HepG2 (cell line): ENCODE measurements at places on chromosomes 3 and 15. TPM values are rescaled to one million over a fixed set of nuclear protein-coding genes. Genes with fewer than 3 reads are reported as not detected.
A peak's percentile ranks its signal among the peaks of the same experiment; 100 is the strongest.

The BUB1B gene
- 63.5 and 71.9 TPM in 2 replicates for total RNA-seq

The SUSD5 gene
- total RNA-seq, result not detected in 2 replicates

The SPESP1 gene
- total RNA-seq, result not detected in 2 replicates

The KLHL40 gene
- total RNA-seq, result not detected in 2 replicates

DNA sequence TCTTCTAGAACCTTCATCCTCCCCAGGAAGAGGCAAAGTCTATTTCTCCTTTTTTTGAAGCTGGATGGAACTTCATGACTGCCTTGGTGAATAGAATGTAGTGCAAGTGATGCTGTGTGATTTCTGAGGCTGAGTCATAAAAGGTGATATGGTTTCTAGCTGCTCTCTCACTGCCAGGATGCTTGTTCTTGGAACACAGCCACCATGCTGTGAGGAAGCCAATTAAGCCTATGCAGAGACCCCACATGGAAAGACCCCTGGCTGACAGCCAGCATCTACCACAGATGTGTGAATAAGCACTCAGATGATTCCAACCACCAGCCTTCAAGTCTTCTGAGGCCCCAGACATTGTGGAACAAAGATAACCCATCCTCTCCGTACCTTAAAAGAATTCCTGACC, 57.0 kb downstream of the ISL2 start:
- H3K4me1 ChIP-seq, result peaks cover 12% of the 10 kb centered on the region
- no peak overlapping the region for H3K4me3 ChIP-seq
- no peaks in the 10 kb centered on the region for H3K27me3 ChIP-seq
- no peak for DNase-seq
- H3K36me3 ChIP-seq, result no peaks in the 10 kb centered on the region

GRCh38 chr3:65017359-65017758, 329.6 kb upstream of the ADAMTS9 start:
- H3K27me3 ChIP-seq, result no peaks in the 10 kb centered on the region
- H3K36me3 ChIP-seq, result no peaks in the 10 kb centered on the region
- peaks cover 14% of the 10 kb centered on the region; the same call in 1 of the 2 replicates for H3K4me1 ChIP-seq
- DNase-seq, result no peak
- no peak overlapping the region for H3K27ac ChIP-seq

GRCh38 chr3:37227870-37228549, 53.6 kb upstream of the LRRFIP2 start:
- H3K36me3 ChIP-seq, result no peaks in the 10 kb centered on the region
- no peaks in the 10 kb centered on the region for H3K27me3 ChIP-seq
- peak overlapping the region; percentile 31 for H3K27ac ChIP-seq
- no peak overlapping the region for H3K4me3 ChIP-seq
- H3K4me1 ChIP-seq, result peaks cover 61% of the 10 kb centered on the region

DNA sequence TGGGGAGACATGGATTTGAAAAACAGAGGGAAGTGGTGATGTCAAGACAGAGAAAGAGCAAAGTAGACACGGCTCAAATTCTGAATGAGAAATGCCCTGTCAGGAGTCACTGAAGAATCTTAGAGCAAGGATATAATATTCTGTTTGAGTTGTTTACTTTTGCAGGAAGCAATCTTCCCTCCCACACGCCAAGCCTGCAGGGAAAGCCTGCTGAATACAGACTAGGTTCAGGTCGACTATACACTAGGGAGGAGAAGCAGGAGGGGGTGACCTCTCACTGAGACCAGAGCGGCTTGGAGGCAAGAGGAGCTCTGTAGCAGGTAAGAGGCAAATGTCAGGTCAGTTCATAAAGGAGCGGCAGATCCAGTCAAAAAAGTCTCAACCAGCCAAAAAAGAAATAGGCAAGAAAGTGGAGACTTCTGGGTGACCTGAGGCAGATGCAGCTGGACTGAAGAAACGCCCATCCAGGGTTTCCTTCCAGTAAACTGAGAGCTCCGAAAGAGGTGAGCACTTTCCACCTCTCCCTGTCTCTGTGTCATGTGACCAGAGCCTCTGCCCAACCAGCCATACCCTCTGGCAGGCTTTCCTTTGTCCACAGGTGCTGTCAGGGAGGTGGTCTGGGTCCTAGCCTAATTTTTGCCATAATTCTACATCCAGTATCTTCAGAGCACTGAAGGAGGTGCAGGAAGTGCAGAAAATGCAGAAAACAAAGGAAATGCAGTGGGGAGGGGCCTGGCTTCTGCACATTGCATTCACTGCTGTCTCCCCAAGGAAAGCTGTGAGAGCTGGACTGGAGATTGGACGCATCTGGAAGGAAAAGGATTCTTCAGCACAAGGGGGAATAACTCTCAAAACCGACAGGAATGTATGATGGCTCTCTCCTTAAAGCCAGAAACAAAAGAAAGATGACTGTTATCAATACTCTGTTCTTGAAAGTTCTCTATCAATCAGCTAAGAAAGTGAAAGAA, 37.8 kb upstream of the CTXND1 start:
- no peak for DNase-seq
- peaks cover 8% of the 10 kb centered on the region; the same call in 1 of the 2 replicates for H3K4me1 ChIP-seq
- peaks cover 7% of the 10 kb centered on the region; the same call in 1 of the 3 replicates for H3K27me3 ChIP-seq
- no peak overlapping the region for H3K27ac ChIP-seq
- no peaks in the 10 kb centered on the region for H3K36me3 ChIP-seq

- DNase-seq, result no peak
- H3K27ac ChIP-seq, result no peak overlapping the region
- H3K4me1 ChIP-seq, result no peaks in the 10 kb centered on the region
- H3K4me3 ChIP-seq, result no peak overlapping the region
These were observed 176.2 kb downstream of the PEX5L start for GRCh38 chr3:179860275-179861107.

DNA sequence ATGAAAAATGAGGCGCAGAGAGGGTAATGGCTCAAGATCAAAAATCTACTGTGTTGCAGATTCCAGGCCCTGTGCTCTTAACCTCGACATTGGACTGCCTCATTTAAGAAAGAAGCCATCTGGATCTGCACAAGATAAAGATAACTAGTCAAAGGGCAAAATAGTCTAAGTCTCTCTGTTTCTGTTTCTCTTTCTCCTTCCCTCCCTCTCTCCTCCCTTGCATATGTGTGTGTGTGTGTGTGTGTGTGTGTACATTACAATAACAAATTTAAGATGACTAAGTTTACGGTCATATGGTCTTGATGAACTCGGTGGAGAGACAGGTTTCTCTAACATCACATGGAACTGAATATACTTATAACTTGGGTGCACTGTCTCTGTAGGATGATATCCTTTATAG, 69.2 kb downstream of the MEIS2 start:
- H3K36me3 ChIP-seq, result no peaks in the 10 kb centered on the region
- H3K27ac ChIP-seq, result no peak overlapping the region
- H3K27me3 ChIP-seq, result no peaks in the 10 kb centered on the region
- H3K4me1 ChIP-seq, result peaks cover 24% of the 10 kb centered on the region

GRCh38 chr3:86788371-86788770, 202.6 kb downstream of the VGLL3 start:
- H3K27me3 ChIP-seq, result no peaks in the 10 kb centered on the region
- no peaks in the 10 kb centered on the region for H3K4me1 ChIP-seq
- no peaks in the 10 kb centered on the region for H3K36me3 ChIP-seq
- no peak for DNase-seq

GRCh38 chr3:154976072-154976983, 103.8 kb upstream of the MME start:
- H3K4me3 ChIP-seq, result no peak overlapping the region
- no peak overlapping the region for H3K27ac ChIP-seq
- no peak for DNase-seq
- no peaks in the 10 kb centered on the region for H3K36me3 ChIP-seq
- no peaks in the 10 kb centered on the region for H3K4me1 ChIP-seq
